ENCODE measurements at places on chromosomes 12 and 14.
A peak's percentile ranks its signal among the peaks of the same experiment; 100 is the strongest.

DNA sequence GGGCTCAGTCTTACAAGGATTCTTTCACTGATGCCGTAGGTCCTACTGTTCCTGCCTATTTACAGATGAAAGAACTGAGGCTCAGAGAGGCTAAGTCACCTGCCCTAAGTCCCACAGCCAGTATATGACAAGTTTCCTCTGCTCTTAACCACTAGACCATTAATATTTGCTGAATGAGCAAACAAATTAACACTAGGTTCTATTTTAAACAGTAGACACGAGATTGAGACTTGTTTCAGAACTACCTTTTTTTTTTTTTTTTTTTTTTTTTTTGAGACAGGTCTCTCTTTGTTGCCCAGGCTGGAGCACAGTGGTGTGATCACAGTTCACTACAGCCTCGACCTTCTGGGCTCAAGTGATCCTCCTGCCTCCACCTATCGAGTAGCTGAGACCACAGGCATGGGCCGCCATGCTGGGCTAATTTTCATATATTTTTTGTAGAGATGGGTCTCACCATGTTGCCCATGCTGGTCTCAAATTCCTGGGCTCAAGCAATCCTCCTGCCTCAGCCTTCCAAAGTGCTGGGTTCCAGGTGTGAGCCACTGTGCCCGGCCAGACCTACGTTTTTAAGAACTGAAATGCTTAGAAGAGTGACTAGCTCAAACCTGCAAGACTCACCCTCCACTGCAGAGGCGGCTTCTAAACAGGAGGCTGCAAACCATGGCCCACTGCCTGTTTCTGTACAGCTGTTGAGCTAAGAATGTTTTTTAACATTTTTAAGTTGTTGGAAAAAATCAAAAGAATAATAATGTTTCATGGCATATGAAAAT, 12.9 kb downstream of the SYNE3 start:
- no peak for DNase-seq

GRCh38 chr12:26564391-26564790, 268.6 kb downstream of the ITPR2 start:
- DNase-seq: no peak

DNA sequence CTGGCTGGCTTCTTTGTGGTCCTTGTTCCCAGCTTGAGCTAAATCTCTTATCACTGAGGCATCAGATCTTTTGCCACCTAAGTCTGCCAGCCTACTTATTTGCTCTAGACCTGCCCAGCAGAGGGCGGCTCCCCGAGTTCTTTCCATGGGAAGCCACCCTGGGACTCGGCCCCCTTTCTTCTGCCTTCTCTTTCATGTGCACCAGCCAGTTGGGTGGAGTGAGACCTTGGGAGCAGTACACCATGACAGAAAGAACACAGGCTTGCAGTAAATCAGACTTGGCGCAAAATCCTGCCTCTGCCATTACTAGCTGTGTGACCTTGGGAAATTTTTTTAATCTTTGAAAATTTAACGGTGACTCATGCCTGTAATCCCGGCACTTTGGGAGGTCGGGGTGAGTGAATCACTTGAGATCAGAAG, 7.4 kb downstream of the SMAGP start:
- no peak for DNase-seq

GRCh38 chr14:39668449-39668848, 236.2 kb upstream of the FBXO33 start:
- DNase-seq: no peak

DNA sequence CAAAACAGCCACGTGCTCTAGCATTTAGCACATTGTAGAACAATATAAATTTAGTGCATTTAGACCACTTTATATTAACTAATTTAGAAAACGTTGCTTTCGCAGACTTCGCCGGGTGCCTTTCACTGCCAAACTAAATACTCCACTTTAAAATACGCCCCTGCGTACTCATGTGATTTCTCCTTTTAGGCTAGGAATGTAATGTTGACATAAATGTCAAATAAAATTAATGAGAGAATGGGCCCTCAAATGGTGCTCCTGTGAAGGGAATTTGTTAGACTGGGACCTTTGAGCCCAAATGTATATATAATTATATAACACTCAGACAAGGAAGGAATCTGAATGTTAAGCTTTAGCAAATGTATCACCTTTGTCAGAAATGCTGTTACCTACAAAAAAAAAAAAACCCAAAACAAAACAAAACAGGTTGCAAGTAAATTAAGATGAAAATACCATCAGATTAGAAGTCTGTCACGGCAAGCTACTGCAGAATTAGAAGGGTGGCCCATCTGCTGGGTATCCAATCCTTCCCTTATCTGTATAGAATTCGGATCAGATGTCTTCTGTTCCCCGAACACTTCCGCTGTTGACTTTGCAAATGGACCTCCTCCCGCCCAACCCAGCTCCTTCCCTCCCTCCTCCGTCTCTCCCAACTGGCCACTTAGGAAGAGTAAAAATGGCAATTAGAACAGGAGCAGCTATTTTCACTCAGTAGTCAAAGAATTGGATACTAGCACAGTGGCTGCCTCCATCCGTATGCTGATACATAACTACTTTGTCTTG, 159.3 kb upstream of the FOXN3 start:
- DNase-seq: no peak

DNA sequence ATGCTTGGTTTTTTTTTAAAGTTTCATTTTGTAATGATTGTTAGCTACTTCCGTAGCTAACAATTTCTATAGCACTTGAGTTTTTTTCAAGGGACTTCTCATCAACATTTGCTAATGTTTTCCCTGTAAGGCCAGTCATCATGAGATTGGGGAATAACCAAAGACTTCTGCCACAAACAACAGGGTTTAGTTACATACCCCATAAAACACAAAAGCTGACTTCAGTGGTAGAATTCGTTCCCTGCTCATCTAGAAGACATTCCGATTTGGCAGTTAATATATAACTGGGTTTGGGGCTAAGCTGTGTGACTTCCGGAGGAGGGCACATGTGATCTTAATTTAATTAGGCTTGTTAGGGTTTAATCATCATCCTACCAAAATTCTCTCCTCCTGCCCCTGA, 22.9 kb downstream of the EGLN3 start:
- no peak for DNase-seq

- no peak for DNase-seq
These were observed 97.1 kb downstream of the BCL2L14 start for GRCh38 chr12:12167847-12168246.

DNA sequence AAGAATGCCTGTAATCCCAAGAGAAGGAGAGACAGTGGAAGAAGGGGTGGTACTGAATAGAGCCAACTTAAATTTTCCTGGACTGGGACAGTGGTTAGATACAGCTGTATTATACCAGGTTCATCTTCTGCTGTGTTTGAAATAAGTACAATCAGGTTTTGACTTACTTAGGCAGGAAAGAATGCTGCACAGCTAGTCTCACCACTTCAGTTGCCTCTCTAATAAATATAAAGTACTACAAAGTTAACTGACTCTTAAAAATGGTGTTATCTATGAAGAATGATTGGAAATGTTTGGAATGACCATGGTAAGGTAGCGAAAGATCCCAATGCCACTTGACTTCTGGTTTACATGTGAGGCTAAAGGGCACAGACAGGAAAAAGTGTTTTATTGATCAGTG, 652.1 kb downstream of the NOVA1 start:
- DNase-seq: no peak

- DNase-seq: no peak
These were observed 170.7 kb upstream of the KITLG start for GRCh38 chr12:88750867-88751543.

- peak; percentile 32 for DNase-seq
These were observed 62.4 kb downstream of the TMX1 start for GRCh38 chr14:51302295-51303030.

- no peak for DNase-seq
These were observed 14.3 kb downstream of the RASSF8 start for GRCh38 chr12:25972783-25973182.

DNA sequence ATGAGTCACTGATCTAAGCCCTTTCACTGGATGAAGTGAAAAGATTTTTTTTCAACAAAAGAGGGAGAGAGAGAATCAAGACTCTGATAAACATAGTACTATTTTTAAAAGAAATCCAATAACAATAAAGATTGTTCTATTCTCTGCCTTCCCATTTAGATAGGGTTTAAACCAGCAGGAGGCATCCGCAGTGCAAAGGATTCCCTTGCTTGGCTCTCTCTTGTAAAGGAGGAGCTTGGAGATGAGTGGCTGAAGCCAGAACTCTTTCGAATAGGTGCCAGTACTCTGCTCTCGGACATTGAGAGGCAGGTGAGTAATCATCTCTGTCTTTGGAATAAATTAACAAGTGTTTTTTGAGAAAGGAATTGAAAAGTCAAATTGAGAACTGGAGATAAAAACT, 124.9 kb downstream of the DERA start:
- no peak for DNase-seq

DNA sequence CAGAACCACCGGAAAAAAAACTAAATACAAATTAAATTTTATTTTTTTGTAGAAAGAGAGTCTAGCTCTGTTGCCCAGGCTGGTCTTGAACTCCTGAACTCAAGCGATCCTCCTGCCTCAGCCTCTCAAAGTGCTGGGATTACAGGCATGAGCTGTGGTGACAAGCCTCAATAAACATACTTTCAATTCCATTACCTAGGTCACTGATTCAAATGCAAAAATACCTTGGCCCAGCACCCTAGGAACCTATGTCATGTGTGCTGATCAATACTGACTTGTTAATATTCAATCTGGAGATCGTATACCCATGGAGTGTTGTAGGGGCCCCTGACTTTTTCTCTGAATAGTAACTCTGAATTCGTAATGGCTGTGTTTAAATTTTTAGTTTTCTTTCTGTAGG, 7.1 kb upstream of the TMEM30B start:
- no peak for DNase-seq

DNA sequence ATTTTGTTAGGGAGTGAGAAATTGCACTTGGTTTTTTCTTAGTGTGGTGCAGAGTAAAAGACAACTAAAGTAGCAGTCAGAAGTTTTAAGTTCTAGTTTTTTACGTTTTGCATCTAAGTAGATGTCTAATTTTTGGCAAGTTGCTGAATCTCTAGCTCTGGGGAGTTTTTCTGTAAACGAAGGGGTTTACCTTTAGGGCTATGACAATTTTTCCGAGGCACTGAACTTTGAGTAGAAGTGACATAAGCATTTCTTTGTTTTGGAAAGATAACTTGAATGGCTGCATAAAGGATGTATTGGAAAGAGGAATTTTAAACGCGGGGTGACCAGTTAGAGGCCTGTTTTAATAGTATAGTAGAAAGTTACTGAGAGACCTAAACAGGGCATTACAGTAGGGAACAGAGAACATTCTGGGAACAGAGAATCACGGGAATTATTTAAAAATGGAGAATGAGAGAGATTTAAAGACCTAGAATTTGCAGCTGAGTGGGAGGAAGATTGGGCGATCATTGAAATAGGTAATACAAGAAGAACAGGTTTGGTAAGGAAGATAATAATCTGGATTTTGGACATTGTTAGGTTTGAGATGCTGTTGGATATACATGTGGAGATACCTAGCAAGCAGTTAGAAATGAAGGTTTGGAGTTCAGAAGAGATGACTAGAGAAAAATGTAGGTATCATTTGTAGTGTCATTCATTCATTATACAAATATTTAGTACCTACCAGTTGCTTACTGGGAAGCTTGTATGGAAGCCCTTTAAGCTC, 1.2 kb downstream of the ZNF410 start:
- DNase-seq: no peak

DNA sequence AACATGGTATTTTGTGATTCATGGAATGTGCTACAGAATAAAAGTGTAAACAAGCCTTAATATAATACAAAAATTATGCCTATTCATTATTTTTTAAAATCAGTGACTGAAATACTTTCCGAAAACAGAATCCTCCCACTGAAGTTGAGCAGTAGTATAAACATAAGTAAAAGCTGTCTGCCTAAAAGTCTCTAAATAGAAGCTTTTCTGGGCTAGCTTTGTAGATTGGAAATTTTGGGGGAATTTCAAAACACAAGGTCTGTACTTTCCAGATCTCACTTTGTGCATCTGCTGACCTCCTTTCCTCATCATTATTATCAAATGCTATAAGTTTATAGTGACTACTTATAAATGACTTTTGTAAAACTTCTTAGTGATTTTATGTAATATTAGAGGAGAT, 80.4 kb upstream of the TRHDE start:
- DNase-seq: no peak

- no peak for DNase-seq
These were observed 414.9 kb downstream of the APAF1 start for GRCh38 chr12:99059824-99060511.

DNA sequence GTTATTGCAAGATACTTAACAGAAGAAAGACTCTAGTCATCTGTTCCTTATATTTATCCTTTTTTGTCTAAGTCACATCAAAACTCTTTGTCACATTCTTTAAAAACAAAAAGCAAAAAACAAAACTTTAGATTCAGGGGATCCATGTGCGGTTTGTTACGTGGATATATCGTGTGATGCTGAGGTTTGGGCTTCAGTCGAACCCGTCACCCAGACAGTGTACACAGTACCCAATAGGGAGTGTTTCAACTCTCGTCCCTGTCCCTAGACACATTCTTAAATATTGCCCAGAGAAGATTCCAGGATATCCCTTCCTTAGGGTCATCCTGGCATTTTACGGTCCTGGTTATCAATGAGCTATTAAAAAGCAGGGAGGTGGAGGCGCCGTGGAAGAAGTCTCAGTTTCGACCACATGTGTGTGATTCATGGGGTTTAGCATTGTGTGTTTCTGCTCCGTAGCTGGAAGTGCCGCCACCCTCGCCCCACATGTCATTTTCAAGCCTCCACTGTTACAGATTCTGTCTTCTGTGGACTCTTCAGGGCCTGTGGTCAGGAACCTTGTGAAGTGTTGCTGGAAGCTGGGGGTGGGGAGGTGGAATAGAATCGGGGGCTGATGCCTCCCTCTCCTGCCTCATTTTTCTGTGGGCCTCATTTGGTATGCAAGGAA, 19.9 kb downstream of the CCND2 start:
- no peak for DNase-seq

- DNase-seq: no peak
These were observed 449.4 kb upstream of the PRICKLE1 start for GRCh38 chr12:43038991-43039390.

- DNase-seq: no peak
These were observed 166.0 kb downstream of the FOXN3 start for GRCh38 chr14:89251061-89251460.

DNA sequence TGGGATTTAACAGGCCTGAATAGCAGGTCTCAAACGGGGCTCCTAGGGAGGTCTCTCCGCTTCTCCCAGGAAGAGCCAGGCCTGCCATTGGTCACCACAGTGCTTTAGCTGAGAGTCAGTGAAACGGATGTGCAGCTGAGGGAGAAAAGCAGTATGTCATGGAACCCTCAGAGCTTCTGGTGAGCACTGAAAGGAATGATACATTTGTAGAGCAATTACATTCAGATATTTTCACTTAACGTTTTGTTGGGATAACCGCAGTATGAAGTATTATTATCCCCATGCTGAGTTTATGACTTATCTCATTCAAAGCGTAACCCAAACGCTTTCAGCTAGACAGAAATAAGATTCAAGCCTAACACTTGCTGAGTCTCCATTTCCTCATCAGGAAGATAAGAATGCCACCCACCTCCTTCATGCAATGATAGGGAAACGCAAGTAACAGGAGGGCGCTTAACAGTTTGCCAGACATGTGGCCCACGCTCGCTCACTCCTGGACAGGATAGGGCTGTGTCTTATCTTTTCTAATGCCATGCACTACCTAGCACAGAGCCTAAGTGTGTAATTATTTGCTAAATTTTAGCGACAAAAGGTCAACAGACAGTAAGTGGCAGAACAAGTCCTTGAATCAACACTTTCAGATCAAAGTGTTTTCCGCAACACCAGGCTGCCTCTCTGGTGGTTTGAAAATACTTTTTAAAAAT, 28.2 kb downstream of the DAD1 start:
- no peak for DNase-seq
